SK-MEL-5 (cell line): ENCODE measurements at places on chromosomes 1 and 21. TPM values are rescaled to one million over a fixed set of nuclear protein-coding genes. Genes with fewer than 3 reads are reported as not detected.

The RGS4 gene
- not detected in 2 replicates for total RNA-seq

The GPR52 gene
- 0.19 TPM in 1 of 2 replicates, not detected in the other for total RNA-seq

The FGR gene
- total RNA-seq = not detected in 2 replicates

The GUCA2A gene
- total RNA-seq = not detected in 2 replicates

The CD2 gene
- total RNA-seq = not detected in 2 replicates

The EPHA10 gene
- total RNA-seq = 0.13 and 0.32 TPM in 2 replicates

The LCE1A gene
- not detected in 2 replicates for total RNA-seq

The GJB3 gene
- total RNA-seq = not detected in 2 replicates

The OR2T33 gene
- not detected in 2 replicates for total RNA-seq

The KRTAP21-1 gene
- total RNA-seq = not detected in 2 replicates

DNA sequence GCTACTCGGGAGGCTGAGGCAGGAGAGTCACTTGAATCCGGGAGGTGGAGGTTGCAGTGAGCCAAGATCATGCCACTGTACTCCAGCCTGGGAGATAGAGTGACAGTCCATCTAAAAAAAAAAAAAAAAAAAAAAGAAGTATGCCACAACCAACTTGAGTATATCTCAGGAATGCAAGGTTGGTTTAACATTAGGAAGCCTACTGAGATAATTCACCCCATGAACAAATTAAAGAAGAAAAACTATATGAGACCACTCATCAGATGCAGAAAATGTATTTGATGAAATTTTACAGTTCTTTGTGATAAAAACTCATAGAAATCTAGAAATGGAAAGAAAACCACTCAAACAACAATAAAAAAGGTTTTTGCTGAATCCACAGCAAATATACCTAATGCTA, 373.8 kb downstream of the LMO4 start:
- no peak for DNase-seq

- no peak for DNase-seq
Observed at GRCh38 chr1:73411479-73411878, 786.5 kb downstream of the LRRIQ3 start.

DNA sequence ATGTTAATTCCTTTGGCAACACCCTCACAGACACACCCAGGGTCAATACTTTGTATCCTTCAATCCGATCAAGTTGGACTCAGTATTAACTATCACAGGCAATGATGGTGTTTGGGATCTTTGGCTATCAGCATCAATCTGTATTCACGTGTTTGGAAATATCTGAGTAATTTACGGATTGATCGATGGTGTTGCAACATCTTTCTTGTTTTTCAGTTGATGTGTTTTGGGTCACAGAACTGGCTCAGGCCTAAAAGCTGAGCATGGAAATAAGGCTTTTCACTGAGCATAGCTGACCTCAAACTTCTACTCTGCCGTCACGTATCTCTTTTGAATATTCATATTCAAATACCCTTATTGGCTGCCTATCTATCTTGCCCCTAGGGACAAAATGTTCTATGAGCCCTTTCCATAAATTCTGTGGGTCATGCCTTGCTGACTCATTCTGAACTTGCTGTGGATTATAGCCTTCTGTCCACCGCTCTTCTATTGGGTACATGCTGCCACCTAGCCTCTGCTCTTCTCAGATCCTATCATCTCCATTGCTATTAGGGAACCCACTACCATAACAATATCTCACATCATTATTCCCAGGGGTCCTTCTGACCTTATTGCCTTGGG, 156.0 kb downstream of the PDE4B start:
- DNase-seq = peak; percentile 79

GRCh38 chr1:4292861-4293260, 361.5 kb upstream of the AJAP1 start:
- no peak for DNase-seq

- DNase-seq = no peak
Observed at GRCh38 chr1:172704420-172705210, 45.7 kb downstream of the FASLG start.

- DNase-seq = peak; percentile 77
Observed at GRCh38 chr1:178724728-178725465, at the start of gene RALGPS2. Gene RALGPS2, plus strand, starts transcription at chr1:178725244. Its CDS starts 51,521 bp downstream, at chr1:178776765.

- DNase-seq = no peak
Observed at GRCh38 chr21:36647279-36648093, 51.4 kb upstream of the SIM2 start.

- no peak for DNase-seq
Observed at GRCh38 chr21:31287201-31287600, 56.9 kb downstream of the TIAM1 start.

- DNase-seq = peak; percentile 98
Observed at GRCh38 chr1:246587606-246588005, 21.4 kb downstream of the CNST start.

GRCh38 chr1:12565966-12566352, 52.1 kb downstream of the DHRS3 start:
- DNase-seq = no peak

DNA sequence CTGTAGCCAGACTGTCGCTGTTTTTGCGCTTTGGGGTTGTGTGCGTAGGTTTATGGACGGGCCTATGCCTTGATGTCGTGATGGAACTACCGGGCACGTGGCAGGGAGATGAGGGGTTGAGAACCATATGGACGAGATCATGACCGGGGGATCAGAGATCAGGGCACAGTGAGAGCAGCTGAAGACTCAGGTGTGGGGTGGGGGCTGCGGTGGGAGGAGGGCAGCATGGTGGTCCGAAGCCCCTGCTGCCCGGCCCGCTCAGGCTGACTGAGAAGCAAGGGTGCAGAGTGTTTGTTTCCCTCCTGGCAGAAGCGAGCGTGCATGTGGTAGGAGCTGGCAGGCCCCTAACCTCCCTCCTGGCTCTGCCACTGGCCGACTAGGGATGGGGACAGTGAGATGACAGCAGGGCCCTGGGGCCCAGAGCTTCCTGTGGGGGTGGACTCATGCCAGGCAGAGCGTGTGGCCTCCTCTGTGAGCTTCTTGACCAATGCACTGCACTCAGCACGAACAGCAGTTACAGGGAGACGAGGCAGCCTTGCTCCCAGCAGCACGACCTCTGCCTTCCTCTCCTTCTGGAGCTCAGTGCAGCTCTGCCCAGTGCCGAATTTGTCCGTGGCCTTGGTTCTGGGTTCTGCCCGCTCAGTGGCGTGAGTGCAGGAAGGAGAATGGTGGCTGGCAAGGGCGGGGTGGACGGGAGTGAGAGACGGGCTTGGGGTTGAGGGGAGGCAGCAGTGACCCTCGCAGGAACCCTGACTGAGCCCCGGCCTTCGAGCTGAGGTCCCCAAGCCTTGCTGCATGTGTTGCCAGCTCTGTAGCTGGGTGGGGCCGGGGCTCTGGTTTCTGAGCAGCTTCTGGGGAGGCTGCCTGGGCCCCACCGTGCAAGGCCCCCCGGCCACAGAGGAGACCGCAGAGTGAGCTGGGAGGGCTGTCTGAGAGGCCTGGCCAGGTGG, 22.2 kb upstream of the LRRC3 start:
- no peak for DNase-seq

- DNase-seq = peak; percentile 96
Observed at GRCh38 chr1:210446479-210446878, 117.8 kb downstream of the HHAT start.

DNA sequence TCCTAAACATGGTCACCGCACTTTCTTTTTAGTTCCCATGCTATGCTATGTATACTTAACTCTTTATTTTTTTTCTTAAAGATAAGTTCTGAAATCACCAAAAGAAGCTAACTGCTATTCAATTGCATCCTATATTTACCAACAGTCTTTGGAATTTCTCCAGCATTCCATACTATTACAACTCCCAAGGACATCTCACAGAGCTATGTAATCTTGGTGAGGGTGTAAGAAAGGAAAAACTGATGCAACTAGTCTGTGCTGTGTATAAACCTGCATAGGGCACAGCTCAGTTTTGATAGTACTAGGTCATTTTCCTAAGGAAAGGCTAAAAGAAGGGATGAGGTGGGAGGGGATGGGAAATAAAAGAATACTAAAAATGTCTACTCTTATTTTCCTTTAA, 78.0 kb downstream of the PTPN14 start:
- no peak for DNase-seq
